ENCODE measurements at places on chromosomes 7 and 10. TPM values are rescaled to one million over a fixed set of nuclear protein-coding genes. Genes with fewer than 3 reads are reported as not detected.

CAV1 gene
- 405 TPM for total RNA-seq

GNGT1 gene
- not detected for total RNA-seq

LGI1 gene
- total RNA-seq = 0.13 TPM

CARD11 gene
- not detected for total RNA-seq

NODAL gene
- total RNA-seq = not detected

NEUROD6 gene
- total RNA-seq = not detected

PKD2L1 gene
- not detected for total RNA-seq

PNLIPRP1 gene
- total RNA-seq = not detected

NCF1 gene
- total RNA-seq = not detected

OR2A5 gene
- not detected for total RNA-seq

DRGX gene
- not detected for total RNA-seq

TLX1 gene
- not detected for total RNA-seq

C10orf143 gene
- total RNA-seq = 0.13 TPM

CELF2 gene
- total RNA-seq = 18.1 TPM

FRAT2 gene
- total RNA-seq = 3.3 TPM

CH25H gene
- 0.20 TPM for total RNA-seq

SHOC2 gene
- 46.3 TPM for total RNA-seq

LDB1 gene
- 48.1 TPM for total RNA-seq

ATP6V0A4 gene
- total RNA-seq = not detected

GPR158 gene
- 0.33 TPM for total RNA-seq

SLC18A2 gene
- total RNA-seq = under 0.01 TPM

SLC16A12 gene
- 0.33 TPM for total RNA-seq

TRIM50 gene
- total RNA-seq = not detected

GGCT gene
- 17.7 TPM for total RNA-seq

CYTH3 gene
- total RNA-seq = 42.6 TPM

SH2D4B gene
- 0.07 TPM for total RNA-seq

FGFBP3 gene
- 0.36 TPM for total RNA-seq
